ENCODE measurements at places on chromosomes 13 and 19.

GRCh38 chr19:2808129-2808941 lies 11.3 kb upstream of the ZNF554 start:
- no peak for DNase-seq

- no peak for DNase-seq
These were observed 133.9 kb upstream of the WASF3 start for GRCh38 chr13:26423629-26424028.

- DNase-seq: no peak
These were observed 43.6 kb downstream of the STOML3 start for GRCh38 chr13:38947054-38947453.

GRCh38 chr13:41554626-41555386 lies 97.5 kb downstream of the RGCC start:
- no peak for DNase-seq

- DNase-seq: no peak
These were observed 395.6 kb downstream of the KLF12 start for GRCh38 chr13:73738626-73739025.

- no peak for DNase-seq
These were observed 35.8 kb upstream of the SPART start for GRCh38 chr13:36382030-36382429.

- DNase-seq: no peak
These were observed 485 bp downstream of the CRYL1 start for GRCh38 chr13:20525144-20525600.

GRCh38 chr13:56314765-56315164 lies 826.0 kb upstream of the PRR20A start:
- no peak for DNase-seq

- no peak for DNase-seq
These were observed 10.3 kb downstream of the SCEL start for GRCh38 chr13:77545626-77546412.

DNA sequence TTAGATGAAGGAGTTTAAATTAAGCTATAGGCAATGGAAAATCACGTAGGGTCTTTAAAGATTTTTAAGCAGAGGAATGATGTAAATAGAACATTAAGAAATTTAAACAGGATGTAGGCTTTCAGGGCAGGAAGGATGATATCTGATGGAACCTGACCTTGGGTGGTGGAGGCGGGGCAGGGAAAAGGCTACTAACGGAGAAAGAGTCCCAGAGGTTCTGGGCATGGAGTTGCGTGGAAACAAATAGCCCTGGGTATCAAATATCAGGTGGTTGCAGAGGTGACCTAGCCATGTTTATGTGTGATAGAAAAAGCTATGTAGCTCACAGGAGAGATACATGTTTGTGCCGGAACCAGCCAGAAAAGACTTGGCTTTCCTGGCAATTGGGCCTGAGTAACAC lies 7.8 kb upstream of the CDK8 start:
- DNase-seq: no peak

- DNase-seq: peak; percentile 93
These were observed 23.5 kb downstream of the KCTD15 start for GRCh38 chr19:33819880-33820781.

- DNase-seq: peak; percentile 30
These were observed 110.1 kb upstream of the RXFP2 start for GRCh38 chr13:31629085-31629780.

DNA sequence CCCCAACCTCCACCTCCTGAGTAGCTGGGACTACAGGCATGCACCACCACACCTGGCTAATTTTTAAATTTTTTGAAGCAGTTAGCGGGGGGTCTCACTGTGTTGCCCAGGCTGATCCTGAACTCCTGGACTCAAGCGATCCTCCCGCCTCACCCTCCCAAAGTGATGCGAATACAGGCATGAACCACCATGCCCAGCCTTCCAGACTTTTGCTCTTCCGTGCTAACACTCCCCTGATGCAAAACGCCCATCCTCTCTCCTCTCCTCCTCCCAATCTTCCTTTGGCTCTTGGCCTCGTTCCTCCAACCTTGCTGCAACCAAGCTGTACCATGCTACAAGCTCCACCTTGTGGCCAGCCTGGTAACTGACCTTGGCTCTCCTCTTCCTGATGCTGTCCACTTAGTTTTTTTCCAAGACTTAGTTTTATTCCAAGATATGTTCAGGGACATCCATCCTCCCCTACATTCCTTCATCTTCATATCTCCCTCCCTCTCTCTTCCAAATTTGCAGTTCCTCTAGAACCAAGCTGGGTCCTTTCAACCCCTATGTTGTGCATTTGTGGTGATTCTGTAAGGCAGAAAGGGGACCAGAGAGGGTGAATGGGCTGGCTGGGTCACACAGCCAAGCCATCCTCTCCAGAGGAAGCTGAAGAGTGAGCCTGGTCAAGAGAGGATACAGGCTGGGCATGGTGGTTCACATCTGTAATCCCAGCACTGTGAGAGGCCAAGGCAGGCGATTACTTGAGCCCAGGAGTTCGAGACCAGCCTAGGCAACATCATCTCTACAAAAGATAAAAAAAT lies 32.8 kb downstream of the TINCR start:
- peak; percentile 59 for DNase-seq

- DNase-seq: peak; percentile 51
These were observed 869 bp downstream of the GFY start for GRCh38 chr19:49425922-49426592.

DNA sequence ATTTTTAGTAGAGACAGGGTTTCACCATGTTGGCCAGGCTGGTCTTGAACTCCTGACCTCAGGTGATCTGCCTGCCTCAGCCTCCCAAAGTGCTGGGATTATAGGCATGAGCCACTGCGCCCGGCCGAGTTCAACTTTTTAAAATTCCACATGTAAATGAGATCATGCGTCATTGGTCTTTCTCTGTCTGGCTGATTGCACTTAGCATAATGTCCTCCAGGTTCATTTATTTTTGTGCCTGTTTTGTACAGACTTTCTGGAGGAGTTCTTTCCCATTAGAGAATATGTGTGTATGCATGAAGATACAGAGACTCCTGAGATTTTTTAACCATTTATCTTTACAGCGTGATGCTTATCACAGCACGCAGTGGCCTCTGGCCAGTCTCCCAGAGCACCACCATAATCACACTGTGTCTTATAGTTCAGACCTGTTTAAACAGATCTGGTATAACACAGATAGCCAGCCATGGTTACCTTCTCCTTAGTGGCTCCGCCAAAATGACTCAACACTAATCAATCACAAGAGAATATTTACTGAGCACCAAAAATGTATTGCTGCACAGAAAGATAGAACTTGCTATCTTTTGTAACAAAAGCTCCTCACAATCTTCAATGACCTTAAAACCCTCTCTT lies 11.4 kb upstream of the STARD13 start:
- no peak for DNase-seq

DNA sequence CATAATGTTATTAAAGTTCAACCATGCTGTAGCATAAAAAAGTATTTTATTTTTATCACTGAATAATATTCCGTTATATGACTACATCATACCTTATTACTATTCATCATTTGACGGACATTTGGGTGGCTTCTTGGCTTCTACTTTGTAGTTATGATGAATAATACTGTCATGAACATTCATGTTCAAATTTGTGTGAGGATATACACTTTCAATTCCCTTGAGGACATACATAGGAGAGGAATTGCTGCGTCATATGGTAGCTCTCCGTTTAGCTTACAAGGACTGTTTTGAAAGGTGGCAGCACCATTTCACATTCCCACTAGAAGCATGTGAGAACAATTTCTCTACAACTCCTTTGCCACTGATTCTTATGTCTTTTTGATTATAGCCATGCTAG lies 910.8 kb upstream of the MIR17HG start:
- DNase-seq: no peak

- DNase-seq: peak; percentile 92
These were observed 76.9 kb downstream of the FOXO1 start for GRCh38 chr13:40589285-40590109.

- peak; percentile 71 for DNase-seq
These were observed 7.3 kb downstream of the SIGLEC9 start for GRCh38 chr19:51131780-51132680.

GRCh38 chr19:19261350-19262189 lies 11.5 kb downstream of the TM6SF2 start:
- peak; percentile 77 for DNase-seq
